ENCODE measurements at places on chromosomes 6 and 20.

DNA sequence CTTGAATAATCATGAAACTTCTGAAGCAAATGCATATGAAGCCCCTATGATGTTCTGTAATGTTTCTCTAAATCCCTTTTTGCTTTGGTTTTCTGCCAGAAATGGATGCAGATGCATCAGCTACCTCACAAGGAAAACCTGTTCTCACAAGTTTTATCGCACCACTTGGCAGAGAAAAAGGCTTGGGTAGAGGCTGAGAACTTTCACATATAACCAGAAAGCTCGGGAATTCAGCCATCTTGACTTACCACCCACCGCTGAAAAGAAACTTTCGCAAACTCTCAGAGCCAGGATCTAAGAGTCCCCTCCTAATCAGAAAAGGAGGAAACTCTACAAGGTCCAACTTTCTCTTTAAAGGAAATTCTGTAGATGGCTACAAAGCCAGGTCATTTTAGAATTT lies 36.2 kb upstream of the ADTRP start:
- no peak for DNase-seq

GRCh38 chr6:75794351-75794846 lies 45.4 kb downstream of the MYO6 start:
- no peak for DNase-seq

- no peak for DNase-seq
These were observed 118.4 kb upstream of the BTBD3 start for GRCh38 chr20:11799281-11799684.

DNA sequence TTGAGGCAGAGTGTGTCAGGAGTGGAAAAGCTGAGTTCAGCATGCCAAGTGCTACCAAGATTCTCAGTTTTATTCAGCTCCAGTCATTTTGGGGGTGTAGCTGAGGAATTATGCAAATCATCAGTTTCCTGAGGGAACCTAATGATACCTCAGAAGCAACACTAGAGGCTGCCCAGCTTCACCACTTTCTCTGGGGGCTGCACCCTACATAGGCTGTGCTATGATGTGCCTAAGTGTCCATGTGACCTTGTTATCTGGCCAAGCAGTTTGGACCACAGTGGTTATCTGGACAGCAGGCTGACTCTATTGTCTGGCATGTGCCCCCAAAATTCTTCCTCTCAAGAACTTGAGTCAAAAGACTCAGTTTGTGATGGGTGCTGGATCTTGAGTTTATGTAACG lies 374.6 kb upstream of the SYNCRIP start:
- no peak for DNase-seq

DNA sequence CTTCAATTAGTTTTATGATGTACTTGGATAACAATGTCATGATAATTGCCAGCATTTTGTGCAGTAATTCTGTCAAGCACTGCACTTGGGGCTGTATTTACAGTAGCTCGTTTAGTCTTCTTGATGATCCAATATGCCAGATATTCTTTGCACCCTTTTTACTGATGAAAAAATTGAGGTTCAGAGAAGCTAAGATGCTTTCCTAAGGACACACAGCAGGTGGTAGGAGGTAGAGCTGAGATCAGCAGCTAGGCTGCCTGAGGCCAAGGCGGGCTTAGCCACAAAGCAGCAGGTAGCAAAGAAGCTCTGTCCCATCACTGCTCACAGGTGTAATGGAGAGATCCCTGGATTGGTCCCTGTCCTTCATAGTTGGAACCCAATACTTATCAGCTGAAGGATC lies 33.3 kb downstream of the SUMO4 start:
- DNase-seq: no peak

DNA sequence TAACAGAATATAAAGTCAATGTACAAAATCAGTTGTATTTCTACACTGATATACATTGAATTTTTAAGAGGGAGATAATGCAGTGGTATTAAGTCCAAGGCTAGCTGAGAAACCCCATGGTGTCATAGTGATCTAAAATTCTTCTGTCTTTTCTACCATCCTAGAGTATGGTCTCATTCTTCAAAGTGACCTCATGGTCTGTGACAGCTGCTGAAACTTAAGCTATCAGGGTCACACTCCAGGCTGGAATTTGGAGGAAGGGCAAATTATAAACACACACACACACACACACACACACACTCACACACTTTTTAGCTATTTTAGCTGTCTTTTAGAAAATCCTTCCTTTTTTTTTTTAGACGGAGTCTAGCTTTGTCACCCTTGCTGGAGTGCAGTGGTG lies 47.3 kb upstream of the DYNLRB1 start:
- DNase-seq: no peak

GRCh38 chr6:144104898-144105487 lies 9.6 kb upstream of the SF3B5 start:
- peak; percentile 40 for DNase-seq

GRCh38 chr20:6590891-6591637 lies 176.4 kb upstream of the BMP2 start:
- no peak for DNase-seq

- no peak for DNase-seq
These were observed 47.0 kb downstream of the SLC22A23 start for GRCh38 chr6:3409699-3410384.

GRCh38 chr6:143536461-143536865 lies 24.9 kb upstream of the FUCA2 start:
- peak; percentile 70 for DNase-seq

- DNase-seq: no peak
These were observed 23.9 kb downstream of the ZNF337 start for GRCh38 chr20:25672659-25673235.

DNA sequence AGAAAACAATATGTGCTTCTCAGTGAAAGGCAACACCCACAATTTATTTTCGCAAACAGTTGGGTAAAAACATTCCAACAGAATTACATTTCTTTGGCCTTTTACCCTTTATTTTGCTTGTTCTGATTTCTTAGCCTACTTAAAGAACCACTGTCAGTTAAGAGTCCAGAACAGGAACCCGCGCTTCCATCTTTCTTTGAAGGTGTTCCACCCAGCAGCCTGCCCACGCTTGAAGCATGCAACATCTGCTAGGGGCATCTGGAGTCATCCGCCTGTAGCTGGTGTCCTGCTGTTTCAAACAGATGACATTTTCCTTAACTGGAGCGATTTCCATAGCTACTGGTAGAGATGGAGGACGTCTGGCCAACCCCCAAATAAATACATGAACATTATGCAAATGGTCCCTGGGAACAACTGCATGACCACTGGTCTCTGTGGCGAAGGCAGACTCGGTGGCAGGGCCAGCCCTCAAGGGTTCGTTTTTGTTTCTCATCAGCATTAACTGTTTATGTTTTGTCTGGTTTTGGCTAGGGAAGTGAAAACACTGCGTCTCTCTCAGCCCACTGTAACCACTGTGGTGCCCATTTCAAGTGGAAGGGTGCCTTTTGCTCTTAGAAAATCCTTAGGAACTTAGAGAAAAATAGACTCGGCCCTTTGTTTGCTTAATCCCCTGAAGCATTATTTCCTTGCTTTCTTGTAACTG lies 51.6 kb downstream of the LAMA4 start:
- peak; percentile 46 for DNase-seq

DNA sequence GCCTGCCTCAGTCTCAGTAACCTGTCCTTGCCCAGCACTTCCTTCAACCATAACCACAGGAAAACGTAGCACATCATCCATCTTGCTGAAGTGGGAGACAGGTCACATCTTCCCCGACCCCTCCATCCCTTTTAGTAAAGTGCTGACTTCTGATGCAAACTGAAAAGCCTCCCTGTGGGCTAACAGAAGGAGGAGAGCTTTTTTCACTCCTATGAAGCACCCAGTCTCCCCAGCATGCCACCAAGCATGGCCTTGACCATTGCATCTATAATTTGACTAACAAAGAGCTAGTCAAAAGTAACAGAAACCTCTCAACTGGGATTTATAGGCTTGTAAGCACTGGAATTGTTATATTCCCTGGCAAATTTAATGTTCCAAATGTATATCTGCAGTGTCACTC lies 288.9 kb upstream of the IRAK1BP1 start:
- DNase-seq: no peak

- no peak for DNase-seq
These were observed 7.7 kb downstream of the ZHX3 start for GRCh38 chr20:41309817-41310216.

DNA sequence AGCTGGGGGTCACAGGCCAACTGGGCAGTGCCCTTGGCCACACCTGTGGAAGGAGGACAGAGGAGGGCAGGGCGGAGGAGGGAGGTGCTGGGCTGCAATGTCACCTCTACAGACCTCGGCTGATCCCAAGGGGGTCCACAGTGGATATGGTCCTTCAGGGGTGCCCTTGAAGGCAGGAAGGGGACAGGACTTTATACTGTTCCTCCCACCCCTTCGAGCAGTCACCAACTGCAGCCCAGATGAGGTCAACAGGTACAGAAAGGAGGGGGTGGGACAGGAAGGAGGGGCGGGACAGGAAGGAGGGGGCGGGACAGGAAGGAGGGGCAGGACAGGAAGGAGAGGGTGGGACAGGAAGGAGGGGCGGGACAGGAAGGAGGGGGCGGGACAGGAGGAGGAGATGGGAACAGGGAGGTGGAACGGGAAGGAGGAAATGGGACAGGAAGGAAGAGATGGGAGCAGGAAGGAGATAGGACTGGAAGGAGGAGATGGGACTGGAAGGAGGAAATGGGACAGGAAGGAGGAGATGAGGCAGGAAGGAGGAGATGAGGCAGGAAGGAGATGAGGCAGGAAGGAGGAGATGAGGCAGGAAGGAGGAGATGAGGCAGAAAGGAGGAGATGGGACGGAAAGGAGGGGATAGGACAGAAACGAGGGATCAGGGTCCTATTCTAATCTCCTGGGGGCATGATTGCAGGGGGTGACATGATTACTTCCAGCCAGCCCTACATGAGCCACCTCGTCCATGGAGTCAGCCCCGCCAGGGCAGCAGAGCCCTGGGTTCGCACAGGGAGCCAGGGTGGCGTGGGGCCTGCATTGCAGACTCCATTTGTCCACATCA lies 19.4 kb upstream of the MRGBP start:
- peak; percentile 72 for DNase-seq

DNA sequence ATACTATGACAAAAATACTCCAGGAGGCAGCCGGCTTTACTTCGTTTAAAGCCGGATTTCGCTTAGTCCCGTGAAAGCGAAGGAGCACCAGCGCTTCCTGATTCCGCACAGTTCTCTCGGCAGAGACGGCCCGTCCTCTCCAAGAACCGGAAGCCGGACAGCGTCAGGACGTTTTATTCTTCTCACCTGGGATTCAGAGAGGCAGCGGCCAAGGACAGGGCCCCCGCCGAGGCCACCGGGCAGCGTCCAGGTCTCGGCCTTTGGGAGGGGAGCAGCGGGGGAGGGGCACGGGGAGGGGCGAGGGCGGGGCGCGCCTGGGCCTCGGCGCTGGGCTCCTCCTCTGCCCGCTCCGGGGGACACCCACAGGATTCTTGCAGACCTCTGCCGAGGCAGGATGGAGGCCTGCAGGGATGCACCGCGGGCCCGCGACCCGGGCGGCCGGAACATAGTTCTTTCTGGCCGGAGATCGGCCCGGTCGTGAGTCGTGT lies 2.8 kb upstream of the DIDO1 start:
- DNase-seq: no peak

DNA sequence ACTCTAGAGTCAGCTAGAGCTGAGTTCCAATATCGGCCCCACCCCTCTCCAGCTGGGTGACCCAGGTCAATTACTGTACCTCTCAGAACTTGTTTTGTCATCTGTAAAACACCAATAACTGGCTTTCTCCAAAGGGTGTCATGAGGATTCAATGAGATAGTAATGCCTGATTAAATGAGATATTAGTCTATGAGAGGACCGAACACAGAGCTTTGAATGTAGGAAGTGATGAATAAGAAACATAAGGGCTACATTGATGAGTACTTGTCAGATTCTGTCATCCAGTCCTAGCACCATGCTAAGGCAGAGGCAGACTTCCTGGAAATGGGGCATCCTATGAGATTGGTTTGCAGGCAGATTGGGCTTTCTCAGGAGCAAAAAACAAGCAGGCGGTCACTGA lies 20.2 kb downstream of the BPI start:
- DNase-seq: no peak

DNA sequence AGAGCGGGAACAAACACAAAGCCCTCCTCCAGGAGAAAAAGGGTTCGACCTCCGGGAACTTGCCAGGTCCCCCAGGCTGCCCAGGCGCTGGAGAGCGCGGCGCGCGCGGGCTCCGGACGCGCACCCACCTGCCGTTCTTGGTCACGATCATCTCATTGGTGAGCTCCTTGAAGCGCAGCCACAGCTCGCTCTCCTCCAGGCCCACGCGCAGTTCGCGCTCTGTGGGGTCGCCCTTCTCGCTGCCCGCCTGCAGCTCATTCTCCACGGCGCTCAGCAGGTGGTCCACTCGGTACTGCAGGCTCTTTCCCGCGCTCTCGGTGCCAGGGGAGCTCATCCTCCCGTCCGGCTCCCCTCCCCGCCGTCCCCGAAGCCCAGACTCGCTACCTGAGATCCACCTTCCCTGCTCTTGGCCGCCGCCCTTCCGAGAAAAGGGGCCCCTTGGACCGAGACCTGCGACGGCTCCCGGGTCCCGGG lies 356 bp downstream of the TBXT start:
- DNase-seq: no peak

- DNase-seq: no peak
These were observed 3.4 kb upstream of the SLC35D3 start for GRCh38 chr6:136918706-136919105.

DNA sequence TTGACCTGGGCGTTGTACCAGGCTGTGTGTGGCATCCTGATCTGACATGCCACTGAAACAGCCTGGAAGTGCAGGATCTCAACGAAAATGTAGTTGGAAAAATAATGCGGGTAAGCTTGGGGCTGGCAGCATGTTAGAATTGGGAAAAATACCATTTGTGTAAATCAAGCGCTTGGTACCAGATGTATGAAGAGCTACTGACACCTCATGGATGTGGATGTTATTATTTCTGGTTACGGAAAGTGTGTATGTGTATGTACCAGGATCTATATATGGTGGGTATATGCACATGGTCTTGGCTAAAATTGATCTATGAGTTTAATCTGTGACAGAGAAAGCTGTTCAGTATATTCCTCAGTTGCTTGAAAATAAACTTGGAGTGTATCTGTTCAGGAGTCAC lies 22.7 kb downstream of the HIVEP1 start:
- no peak for DNase-seq

DNA sequence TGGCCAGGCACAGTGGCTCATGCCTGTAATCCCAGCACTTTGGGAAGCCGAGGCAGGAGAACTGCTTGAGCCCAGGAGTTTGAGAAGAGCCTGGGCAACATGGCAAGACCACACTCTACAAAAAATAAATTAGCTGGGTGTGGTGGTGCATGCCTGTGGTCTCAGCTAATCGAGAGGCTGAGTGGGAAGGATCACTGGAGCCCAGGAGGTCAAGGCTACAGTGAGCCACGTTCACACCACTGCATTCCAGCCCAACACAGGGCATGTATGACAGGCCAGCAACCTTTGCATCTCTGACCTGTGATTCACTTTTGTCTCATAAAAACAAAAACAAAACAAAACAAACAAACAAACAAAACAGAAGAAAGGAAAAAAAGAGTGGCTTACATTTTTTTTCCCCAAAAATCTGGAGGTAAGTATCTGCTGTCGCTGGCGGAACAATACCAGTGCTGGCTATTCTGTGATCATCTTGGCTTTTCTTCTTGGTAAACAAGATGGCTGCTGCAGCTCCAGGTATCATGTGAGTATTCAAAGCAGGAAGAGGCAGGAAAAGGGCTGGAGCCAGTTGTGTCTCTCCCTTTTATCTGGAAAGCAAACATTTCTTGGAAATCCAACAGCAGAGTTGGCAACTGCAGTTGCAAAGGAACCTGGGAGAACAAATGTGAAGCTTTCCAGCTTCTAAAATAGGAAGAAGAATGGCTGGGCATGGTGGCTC lies 40.4 kb upstream of the ZMYND8 start:
- DNase-seq: no peak

- peak; percentile 48 for DNase-seq
These were observed at the start of gene FRK for GRCh38 chr6:116060572-116061283. Gene FRK, minus strand, starts transcription at chr6:116060891. Its CDS starts 580 bp downstream, at chr6:116060311.

Measured in NCI-H526 (cell line).